DMS53 (cell line): ENCODE measurements at places on chromosomes 2 and 18.
A peak's percentile ranks its signal among the peaks of the same experiment; 100 is the strongest.

GRCh38 chr2:216849987-216850386, 9.9 kb downstream of the TNP1 start:
- DNase-seq: no peak

GRCh38 chr2:238126775-238127164, 11.7 kb upstream of the KLHL30 start:
- no peak for DNase-seq

DNA sequence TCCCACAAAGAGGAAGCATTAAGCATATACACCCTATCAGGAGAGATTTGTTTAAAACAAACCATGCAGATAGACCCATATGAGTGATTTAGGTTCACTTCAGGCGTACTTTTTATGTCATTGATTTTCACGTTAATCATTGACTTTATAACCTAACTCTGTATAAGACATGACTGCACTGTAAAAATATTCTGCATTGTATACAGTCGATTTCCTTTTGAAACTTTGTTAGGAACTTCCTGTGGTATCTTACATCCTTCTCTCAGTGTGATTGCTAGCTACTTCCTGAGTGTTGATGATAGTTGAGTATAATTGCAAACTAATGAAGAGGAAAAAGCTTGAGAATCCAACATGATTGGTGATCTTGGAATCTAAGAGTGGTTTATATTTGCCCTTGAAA, 69.4 kb downstream of the XIRP2 start:
- DNase-seq: no peak

DNA sequence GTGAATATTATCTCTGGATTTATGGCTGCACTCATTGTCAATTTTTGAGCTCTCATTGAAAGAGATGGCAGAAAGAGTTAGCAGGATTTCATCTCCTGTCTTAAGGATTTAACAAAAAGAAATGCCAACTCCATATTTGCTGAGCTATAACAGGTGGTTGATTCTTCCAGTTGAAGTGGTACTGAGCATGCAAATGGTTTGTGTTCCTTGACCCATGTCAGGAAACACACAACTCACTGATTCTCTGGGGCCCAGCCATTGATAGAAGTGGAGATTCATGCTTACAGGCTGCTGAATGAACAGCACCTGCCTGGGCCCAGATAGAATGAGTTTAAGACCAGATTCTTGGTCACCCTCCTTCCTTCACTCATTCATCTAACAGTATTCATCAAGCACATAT, 128.8 kb downstream of the CERS6 start:
- peak; percentile 32 for DNase-seq

DNA sequence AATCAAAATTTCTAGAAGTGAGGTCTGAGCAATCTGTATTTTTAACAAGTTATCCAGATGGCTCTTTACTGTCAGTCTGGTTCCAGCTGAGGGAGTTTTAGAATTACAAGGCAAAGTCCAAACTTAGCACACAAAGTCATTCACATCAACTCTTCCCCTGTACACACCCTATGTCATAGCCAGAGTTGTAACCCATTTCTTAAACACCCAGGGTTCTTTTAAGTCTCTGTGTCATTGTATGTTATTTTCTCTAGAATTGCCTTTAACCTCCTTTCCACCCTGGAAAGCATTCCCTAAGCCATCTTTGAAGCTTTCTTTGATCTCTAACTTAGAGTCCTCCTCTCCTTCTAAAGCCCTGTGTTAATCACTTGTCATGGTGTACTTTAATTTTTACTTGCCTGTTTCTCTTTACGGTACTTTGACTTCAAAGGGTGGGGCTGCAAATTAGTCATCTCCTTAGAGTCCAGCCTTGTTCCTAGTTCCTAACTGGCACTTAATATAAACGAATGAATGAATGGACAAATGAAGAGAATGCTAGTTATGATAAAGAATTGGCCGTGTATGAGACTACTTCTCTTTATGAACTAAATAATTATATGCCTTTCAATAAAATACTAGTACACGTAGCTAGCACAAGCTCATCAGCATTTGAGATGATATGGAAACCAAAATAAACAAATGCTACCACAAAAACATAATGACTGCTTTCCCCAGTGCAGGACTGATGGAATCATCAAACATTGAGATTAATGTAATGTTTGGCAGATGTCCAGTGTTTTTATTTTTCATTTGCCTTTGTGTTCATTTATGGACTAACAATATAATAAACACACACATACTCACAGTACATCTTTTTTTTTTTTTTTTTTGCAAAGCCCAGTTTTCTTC, 11.9 kb upstream of the ACTR3 start:
- DNase-seq: peak; percentile 16

GRCh38 chr2:30686669-30687068, 120.6 kb downstream of the CAPN13 start:
- DNase-seq: no peak

GRCh38 chr18:13216092-13216582, 2.4 kb upstream of the LDLRAD4 start:
- DNase-seq: peak; percentile 72

DNA sequence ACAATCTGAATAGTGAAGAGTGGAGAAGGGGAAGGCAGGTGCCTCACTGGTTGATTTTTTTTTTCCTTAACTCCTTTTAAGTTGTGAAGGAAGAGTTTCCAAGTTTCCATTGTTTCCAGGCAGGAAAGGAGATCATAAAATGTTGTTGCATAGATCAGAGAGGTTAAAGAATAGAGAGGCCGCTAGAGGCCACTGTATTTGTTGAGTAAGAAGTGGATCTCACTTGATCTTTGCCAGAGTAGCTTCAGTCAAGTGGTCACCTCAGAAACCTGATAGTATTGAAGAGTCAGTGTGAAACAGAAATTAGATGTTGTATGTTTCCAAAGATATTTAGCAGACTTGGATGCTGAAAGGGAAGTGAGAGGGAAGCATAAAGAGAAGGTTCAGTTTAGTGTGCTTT, 17.6 kb downstream of the CTNNA2 start:
- DNase-seq: peak; percentile 46

DNA sequence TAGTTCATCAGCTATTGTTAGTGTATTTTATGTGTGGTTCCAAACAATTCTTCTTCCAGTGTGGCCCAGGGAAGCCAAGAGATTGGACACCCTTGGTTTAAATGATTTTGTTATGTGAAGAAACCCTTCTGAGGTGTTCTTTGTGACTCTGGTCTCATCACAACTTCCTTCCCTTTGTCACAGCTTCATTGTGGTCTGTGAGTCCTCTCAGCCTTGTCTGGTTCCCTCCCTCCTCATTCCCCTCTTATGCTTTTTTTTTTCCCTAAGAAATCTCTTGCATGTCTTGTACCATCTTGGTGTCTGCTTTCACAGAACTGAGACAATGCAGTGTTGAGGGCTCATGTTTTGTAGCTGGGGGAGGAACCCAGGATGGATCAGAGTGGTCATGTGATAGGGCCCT, 118.9 kb downstream of the TMEM182 start:
- no peak for DNase-seq

- DNase-seq: no peak
Observed at GRCh38 chr2:232884549-232885263, 14.6 kb downstream of the SNORC start.

DNA sequence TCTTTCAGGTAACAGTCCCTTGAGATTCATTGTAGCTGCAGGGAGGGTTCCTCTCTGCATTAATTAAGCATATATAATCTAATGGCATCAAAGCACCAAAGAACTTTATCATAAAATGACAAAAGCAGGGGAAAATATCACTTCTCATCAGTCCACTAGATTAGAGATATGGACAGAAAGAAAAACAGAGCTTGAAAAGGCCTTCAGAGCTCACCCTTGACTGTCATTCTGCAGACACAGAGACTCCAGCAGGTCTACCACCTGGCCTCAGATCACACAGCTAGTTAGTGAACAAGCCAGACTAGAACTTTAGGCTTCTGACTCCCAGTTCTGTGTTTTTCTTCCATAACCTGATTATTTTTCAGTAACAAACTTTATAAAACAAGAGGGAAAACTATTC, 88.5 kb downstream of the FIGN start:
- no peak for DNase-seq

- no peak for DNase-seq
Observed at GRCh38 chr2:198807131-198807530, 650.6 kb downstream of the SATB2 start.

DNA sequence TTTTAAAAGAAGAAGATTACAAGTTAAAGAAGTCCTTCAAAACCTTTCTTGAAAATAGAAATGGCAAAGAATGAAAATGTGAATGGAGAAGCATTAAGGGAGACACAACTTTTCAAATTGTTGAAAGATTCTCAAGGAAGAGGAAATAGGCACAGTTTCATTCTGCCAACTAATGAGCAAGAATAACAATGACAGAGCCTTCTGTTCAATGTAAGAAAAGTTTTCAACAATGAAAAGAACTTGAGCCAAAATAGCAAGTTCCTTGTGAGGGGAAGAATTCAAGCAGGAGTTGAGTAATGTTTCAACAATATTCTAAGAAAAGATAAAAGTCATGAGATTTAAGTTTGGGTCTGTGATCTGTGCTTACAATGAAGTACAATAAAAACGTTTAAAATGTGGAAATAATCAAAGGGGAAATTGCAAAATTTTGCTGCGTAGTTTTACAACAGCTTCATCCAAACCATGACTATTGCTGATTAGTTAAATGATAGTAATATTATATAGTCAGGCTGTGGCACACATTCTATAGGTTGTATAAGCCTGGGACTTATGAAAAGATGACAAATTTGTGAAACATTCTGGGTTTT, 122.6 kb downstream of the METTL4 start:
- no peak for DNase-seq

- DNase-seq: no peak
Observed at GRCh38 chr2:22616031-22616430, 768.9 kb upstream of the KLHL29 start.

DNA sequence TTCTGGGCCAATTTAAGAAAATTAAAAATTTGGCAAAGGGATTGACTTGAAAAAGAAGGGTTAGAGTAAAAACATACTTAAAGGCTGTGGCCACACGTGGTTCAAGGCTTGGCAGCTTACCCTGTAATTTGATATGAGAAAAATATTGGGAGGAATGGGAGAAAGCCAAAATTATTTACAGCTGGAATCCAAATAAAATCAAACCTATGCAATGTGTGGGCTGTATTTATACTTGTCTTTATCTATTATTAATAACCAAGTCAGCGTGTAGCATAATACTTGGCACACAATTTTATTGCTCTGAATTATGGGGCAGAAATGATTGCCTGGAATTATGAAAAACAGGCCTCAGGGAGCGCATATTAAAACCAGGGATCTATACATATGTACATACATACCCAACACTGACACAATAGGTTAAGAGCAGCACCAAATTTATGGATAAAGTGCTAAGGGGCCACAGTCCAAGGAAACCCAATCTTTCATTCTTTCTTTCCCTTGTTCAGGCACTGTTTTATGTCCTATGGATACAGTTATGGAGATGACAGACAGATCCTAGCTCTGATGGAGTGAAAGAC, 35.6 kb downstream of the FAM124B start:
- no peak for DNase-seq
